ENCODE measurements at places on chromosomes 12 and 14. TPM values are rescaled to one million over a fixed set of nuclear protein-coding genes. Genes with fewer than 3 reads are reported as not detected.
A peak's percentile ranks its signal among the peaks of the same experiment; 100 is the strongest.

BEST3 gene
- not detected for total RNA-seq

DNA sequence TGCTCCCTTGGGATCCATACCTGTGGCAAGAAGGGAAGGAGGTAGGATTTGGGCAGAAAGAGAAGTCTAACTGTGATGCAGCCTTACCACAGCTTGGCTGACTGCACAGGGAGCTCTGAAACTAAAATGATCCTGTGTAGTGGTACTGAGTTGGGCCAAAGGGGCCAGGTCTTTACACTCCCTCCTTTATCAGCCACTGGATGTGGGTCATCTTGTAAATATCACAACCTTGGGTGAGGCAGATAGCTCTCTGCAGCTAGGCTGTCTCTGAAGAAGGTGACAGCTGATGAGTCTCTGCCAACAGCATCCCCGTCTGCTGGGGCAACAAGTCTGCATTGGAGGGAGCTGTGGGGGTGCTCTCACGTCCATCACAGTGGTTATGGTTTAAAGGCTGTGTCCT, 95.9 kb upstream of the CAND1 start:
- H3K27ac ChIP-seq = no peak overlapping the region
- no peak overlapping the region for H3K4me3 ChIP-seq
- H3K36me3 ChIP-seq = no peaks in the 10 kb centered on the region
- H3K4me1 ChIP-seq = no peaks in the 10 kb centered on the region

PTHLH gene
- total RNA-seq = not detected

- H3K4me1 ChIP-seq = no peaks in the 10 kb centered on the region
- H3K4me3 ChIP-seq = no peak overlapping the region
- no peak for DNase-seq
- H3K27ac ChIP-seq = no peak overlapping the region
These were observed 129.6 kb downstream of the EMP1 start for GRCh38 chr12:13326076-13326475.

- H3K27me3 ChIP-seq = no peaks in the 10 kb centered on the region
- no peak overlapping the region for H3K4me3 ChIP-seq
- H3K36me3 ChIP-seq = peaks cover 26% of the 10 kb centered on the region
- DNase-seq = no peak
These were observed 284.9 kb downstream of the RAD51B start for GRCh38 chr14:68104518-68104917.

DNA sequence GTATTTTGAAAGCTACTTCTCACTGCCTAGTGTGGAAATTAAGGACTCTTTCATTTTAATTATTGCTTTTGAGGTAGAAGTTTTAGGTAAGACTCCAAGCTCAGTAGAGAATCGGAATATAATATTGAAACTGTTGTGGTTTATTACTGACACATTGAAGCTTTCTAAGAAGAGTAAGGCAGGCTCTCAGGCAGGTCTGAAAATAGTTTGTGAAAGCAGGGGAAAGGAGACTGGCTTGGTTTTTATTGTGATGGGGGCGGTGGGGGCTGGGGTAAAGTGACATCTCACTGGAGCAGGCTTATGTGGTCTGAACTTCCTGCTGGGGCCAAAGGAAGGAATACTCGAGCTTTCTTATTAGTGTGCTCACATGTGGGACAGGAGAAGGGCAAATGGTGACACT, 79.5 kb downstream of the OTOGL start:
- H3K27ac ChIP-seq = peak overlapping the region; percentile 23
- DNase-seq = peak; percentile 53
- H3K27me3 ChIP-seq = no peaks in the 10 kb centered on the region
- no peak overlapping the region for H3K4me3 ChIP-seq
- H3K36me3 ChIP-seq = no peaks in the 10 kb centered on the region

- H3K4me1 ChIP-seq = no peaks in the 10 kb centered on the region
- no peaks in the 10 kb centered on the region for H3K36me3 ChIP-seq
- H3K27ac ChIP-seq = no peak overlapping the region
- no peak for DNase-seq
These were observed 481.7 kb downstream of the BCAT1 start for GRCh38 chr12:24467226-24467625.

- H3K27ac ChIP-seq = no peak overlapping the region
- no peak overlapping the region for H3K4me3 ChIP-seq
- no peaks in the 10 kb centered on the region for H3K4me1 ChIP-seq
- no peaks in the 10 kb centered on the region for H3K27me3 ChIP-seq
These were observed 108.7 kb downstream of the SYT10 start for GRCh38 chr12:33330940-33331339.

DNA sequence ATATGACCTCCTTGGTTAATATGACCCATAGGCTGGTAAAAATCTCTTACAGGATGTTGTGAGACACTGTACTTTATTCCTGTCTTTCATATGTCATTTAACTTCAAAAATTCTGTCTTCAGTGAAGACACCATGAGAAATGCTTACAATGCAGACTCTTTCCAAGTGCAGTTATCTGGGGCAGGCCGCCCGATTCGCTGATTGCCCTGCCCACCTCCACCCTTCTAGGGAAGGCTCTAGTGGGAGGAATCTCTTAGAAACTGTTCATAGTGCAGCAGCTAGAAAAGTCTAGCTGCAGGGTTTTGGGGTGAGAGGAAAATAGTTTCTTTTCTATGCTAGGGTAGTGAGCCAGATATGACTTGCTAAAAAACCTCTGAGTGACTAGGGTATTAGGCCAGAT, 15.0 kb upstream of the CIPC start:
- DNase-seq = no peak
- no peak overlapping the region for H3K4me3 ChIP-seq
- H3K27ac ChIP-seq = no peak overlapping the region
- no peaks in the 10 kb centered on the region for H3K27me3 ChIP-seq
- H3K4me1 ChIP-seq = peaks cover 5% of the 10 kb centered on the region

MGST1 gene
- total RNA-seq = not detected

C1S gene
- 1.7 TPM for total RNA-seq

NUAK1 gene
- not detected for total RNA-seq

- H3K36me3 ChIP-seq = no peaks in the 10 kb centered on the region
- no peak overlapping the region for H3K27ac ChIP-seq
- peaks cover 9% of the 10 kb centered on the region for H3K27me3 ChIP-seq
- no peaks in the 10 kb centered on the region for H3K4me1 ChIP-seq
These were observed 136.1 kb downstream of the ASCL1 start for GRCh38 chr12:103093499-103094106.

DNA sequence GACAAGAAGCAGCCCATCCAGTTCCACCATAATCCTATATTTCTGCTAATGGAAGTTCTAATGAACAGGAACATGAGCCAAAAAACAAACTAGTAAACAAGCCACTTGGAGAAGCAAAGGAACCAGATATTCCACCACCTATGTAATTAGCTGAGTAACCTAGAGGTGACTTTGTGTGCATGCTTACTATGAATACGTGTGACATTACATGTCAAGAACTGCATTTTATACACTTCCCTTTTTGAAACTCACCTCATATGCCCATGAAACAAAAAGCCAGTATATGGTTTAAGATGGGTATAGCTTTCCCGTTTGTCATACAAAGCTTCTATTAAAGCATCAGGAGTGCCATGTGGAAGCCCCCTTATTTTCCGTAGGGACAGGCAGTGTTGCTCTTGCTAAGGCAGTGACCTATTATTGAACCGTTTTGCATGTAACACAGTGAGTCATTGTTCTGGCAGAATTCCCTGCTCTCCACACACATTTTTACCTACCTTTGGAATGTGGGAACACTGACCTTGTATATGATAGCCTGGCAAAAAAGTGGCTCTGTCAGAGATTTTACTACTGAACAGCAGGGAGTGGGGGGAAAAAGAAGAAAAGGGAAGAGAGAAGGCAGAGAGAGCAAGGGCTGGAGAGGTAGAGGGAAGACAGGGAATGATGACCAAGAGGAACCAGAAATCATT, 34.8 kb upstream of the FRMD6 start:
- DNase-seq = no peak
- H3K36me3 ChIP-seq = no peaks in the 10 kb centered on the region
- H3K4me3 ChIP-seq = no peak overlapping the region
- H3K27me3 ChIP-seq = peaks cover 2% of the 10 kb centered on the region
- H3K27ac ChIP-seq = no peak overlapping the region

- no peak overlapping the region for H3K4me3 ChIP-seq
- H3K4me1 ChIP-seq = peaks cover 46% of the 10 kb centered on the region
- H3K27me3 ChIP-seq = peaks cover 1% of the 10 kb centered on the region
- H3K36me3 ChIP-seq = no peaks in the 10 kb centered on the region
These were observed 47.2 kb upstream of the CTDSP2 start for GRCh38 chr12:57893431-57894353.

- DNase-seq = no peak
- H3K27me3 ChIP-seq = no peaks in the 10 kb centered on the region
- H3K4me1 ChIP-seq = peaks cover 4% of the 10 kb centered on the region
- no peak overlapping the region for H3K27ac ChIP-seq
These were observed 11.1 kb downstream of the AQP6 start for GRCh38 chr12:49983892-49984291.

- peaks cover 57% of the 10 kb centered on the region for H3K4me1 ChIP-seq
- H3K27me3 ChIP-seq = peaks cover 4% of the 10 kb centered on the region
- peak overlapping the region; percentile 88 for H3K27ac ChIP-seq
- peak overlapping the region; percentile 16 for H3K4me3 ChIP-seq
- H3K36me3 ChIP-seq = no peaks in the 10 kb centered on the region
These were observed 29.2 kb upstream of the FOS start for GRCh38 chr14:75249251-75249957.

GRCh38 chr14:24766434-24766833, 132.4 kb upstream of the GZMB start:
- DNase-seq = no peak
- peaks cover 21% of the 10 kb centered on the region for H3K27me3 ChIP-seq
- H3K4me1 ChIP-seq = no peaks in the 10 kb centered on the region

DNA sequence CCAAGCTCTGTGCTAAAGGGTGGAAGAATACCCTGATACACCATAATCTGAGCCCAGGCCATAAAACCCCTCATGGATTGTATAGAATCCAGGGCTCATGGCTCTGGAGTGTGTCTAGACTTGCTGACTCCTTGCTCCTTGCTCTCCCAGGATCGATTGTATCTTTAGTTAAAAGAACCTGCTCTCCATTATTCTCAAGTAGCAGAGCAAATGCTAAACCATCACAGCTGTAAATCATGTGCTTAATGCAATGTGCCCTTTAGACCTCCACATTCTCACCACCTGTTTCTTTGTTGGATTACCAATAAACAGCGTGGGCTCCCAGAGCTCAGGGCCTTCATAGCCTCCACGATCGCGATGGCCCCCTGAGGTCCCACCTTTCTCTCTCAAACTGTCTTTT, 411.6 kb upstream of the FBXO33 start:
- H3K27me3 ChIP-seq = no peaks in the 10 kb centered on the region
- H3K4me1 ChIP-seq = no peaks in the 10 kb centered on the region
- H3K36me3 ChIP-seq = no peaks in the 10 kb centered on the region

- peaks cover 36% of the 10 kb centered on the region for H3K4me1 ChIP-seq
- peak overlapping the region; percentile 55 for H3K27ac ChIP-seq
- DNase-seq = peak; percentile 94
- peak overlapping the region; percentile 41 for H3K4me3 ChIP-seq
- no peaks in the 10 kb centered on the region for H3K36me3 ChIP-seq
These were observed 1168.4 kb downstream of the TMEM121 start for GRCh38 chr14:106694638-106695393.

DNA sequence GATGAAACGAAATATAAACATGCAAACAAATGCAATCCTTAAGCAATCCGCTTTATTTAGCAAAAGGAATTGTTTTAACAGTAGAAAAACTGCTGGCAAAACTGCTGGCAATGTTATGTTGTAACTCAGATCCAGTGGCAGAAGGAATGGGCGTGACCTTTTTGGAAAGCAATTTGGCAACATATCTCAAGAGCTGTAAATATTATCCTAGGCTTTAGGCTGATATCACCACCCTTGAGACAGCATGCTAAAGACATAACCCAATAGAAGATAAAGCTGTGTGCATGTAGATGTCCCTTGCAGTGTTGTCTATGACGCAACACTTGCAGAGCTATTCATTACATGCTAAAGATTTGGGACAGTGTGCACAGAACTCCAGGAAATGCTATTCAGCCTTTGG, 138.5 kb downstream of the DICER1 start:
- H3K4me1 ChIP-seq = peaks cover 5% of the 10 kb centered on the region
- no peak for DNase-seq
- no peaks in the 10 kb centered on the region for H3K27me3 ChIP-seq
- H3K4me3 ChIP-seq = no peak overlapping the region

- no peak overlapping the region for H3K4me3 ChIP-seq
- DNase-seq = no peak
- H3K27ac ChIP-seq = no peak overlapping the region
These were observed 133.6 kb downstream of the TTLL5 start for GRCh38 chr14:75794615-75795038.

DNA sequence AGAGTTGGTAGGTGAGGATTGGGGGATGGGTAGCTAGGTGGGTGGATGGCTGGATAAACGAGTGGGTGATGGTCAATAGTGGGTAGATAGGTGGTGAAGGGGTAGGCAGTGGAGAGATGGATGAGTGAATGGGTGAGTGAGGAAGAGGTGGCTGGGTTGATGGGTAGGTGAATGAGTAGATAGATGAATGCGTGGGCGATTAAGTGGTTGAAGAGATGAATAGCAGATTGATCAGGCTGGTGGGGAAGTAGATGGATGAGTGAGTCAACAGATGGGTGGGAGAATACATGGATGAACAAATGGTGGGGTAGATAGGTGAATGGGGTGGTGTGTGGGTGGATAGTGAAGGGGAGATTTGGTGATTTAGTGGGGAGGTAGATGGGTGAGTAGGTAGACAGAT, 51.1 kb downstream of the SYNE3 start:
- H3K27me3 ChIP-seq = no peaks in the 10 kb centered on the region
- H3K36me3 ChIP-seq = peaks cover 71% of the 10 kb centered on the region
- H3K27ac ChIP-seq = peak overlapping the region; percentile 47
- no peak for DNase-seq

DNA sequence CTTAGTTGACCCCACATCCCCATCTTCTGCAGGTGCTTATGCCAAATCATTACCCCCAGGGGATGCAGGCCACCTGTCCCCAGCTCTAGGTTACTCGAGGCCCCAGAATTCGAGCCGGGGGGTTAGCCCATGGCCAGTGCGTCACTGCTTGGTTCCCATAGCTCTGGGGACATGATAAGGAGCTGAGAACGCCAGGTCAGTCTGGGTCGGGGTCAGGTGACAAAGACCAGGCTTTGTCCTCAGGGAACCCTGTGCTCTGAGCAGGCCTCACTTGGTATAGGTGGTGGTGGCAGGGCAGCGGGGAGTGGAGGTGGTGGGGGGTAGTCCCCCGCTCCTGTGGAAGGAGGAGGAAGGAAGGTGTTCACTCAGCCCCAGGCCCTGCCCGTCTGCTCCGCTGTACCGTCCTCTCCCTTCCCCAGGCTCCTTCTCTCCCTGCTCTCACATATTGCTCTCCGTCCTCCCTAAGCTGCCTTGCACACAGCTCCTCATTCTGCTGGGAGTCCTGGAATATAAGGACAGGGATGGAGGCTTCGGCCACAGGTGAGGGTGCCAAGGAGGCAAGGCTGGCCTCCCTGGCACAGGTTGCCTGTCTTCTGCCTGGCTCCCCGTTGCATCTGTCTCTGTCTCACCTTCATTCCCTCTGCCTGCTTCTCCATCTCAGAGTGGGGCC, 2.0 kb upstream of the MYH6 start:
- H3K36me3 ChIP-seq = no peaks in the 10 kb centered on the region
- no peaks in the 10 kb centered on the region for H3K4me1 ChIP-seq
- H3K27me3 ChIP-seq = no peaks in the 10 kb centered on the region
- no peak overlapping the region for H3K4me3 ChIP-seq

SVOP gene
- not detected for total RNA-seq

GNB3 gene
- total RNA-seq = 0.50 TPM

GRCh38 chr14:92706386-92706785, 42.0 kb downstream of the LGMN start:
- H3K4me3 ChIP-seq = no peak overlapping the region
- no peaks in the 10 kb centered on the region for H3K27me3 ChIP-seq
- no peak for DNase-seq
- H3K36me3 ChIP-seq = no peaks in the 10 kb centered on the region
- no peak overlapping the region for H3K27ac ChIP-seq

TAS2R7 gene
- not detected for total RNA-seq

LGMN gene
- 2.3 TPM for total RNA-seq

Data from activated CD8-positive, alpha-beta T cell treated with anti-CD3 and anti-CD28 coated beads for 36 hours (primary cell).